ENCODE measurements at places on chromosomes 12 and 14. TPM values are rescaled to one million over a fixed set of nuclear protein-coding genes. Genes with fewer than 3 reads are reported as not detected.

Gene TROAP
- total RNA-seq: 7.2 TPM

Gene FGF23
- total RNA-seq: not detected

DNA sequence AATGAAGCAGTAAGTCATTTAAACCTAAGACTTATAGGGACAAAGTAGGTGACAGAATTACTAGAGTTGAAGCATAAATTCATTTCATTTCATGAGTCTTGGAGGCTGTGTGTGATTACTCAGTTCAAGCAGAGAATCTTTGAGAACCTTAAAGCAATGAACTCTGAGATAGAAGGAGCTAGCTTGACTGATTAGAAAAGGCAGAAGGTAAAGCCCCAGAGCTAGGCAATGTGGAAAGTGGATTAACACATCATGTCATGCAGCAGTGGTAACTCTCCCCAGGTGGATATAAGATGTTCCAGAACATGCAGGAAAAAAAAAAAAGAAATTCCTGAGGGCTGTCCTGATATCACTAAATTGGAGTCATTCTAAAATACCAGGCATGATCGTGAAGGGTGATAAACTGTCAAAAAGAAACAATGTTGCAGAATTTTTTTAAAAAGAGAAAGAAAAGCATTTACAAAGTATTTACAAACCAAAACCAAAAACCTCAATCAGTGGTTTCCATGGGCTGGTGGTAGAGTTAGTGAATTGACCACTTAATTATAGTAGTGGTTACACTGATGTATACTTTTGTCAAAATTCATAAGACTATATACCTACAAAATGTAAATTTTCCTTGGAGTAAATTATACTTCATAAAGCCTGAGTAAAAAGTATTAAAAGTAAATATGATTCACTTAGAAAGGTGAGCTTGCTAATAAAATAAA lies 12.7 kb upstream of the SLC16A7 start:
- no peak for DNase-seq

- no peak for DNase-seq
Observed at GRCh38 chr12:109445191-109445609, 31.9 kb downstream of the KCTD10 start.

DNA sequence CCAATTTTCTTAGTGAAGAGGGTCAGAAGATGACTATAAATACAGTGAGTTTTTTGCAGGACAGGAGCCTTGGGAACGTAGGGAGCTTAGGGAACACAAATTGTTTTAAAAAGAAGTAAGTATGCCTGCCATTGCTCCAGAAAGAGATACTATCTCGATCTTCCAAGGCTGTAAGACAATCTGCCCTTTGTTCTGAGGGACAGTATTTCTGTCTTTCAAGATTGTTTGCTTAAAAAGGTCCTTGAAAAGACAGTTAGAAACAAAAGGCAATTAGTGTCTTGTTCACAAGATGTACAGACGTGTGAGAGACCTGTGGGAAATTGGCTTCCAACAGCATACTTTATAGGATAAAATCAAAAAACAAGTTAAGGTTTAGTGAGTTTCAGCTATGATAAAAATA lies 321.2 kb upstream of the FAR2 start:
- DNase-seq: no peak

DNA sequence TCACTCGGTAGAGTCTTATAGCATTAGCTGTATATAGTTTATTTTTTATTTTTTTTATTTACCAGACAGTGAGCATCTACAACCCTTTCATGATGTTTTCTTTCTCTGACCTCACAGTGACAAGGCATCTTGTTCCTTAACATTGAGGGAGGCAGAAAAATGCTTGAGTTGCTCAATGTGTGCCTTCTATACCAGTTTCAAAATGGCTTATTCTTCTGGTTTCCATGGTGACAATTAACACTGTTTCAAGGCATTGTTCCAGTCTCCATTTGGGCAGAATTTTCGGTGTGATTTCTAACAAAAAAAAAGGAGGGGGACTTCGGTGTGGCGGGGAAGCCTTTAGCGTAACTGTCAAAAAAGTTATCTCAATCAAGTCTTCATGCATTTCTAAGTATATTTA lies 209.7 kb upstream of the NPAS3 start:
- DNase-seq: no peak

Gene CLEC14A
- total RNA-seq: 16.5 TPM

- DNase-seq: no peak
Observed at GRCh38 chr12:21248679-21249078, 86.0 kb downstream of the SLCO1A2 start.
